ENCODE measurements at places on chromosomes 4 and X.

- DNase-seq: no peak
Measured at GRCh38 chr4:30957706-30958105, 237.5 kb downstream of the PCDH7 start.

GRCh38 chr4:142355421-142355930, 490.6 kb downstream of the INPP4B start:
- DNase-seq: no peak

GRCh38 chr4:24195991-24196736, 306.3 kb upstream of the PPARGC1A start:
- no peak for DNase-seq

- no peak for DNase-seq
Measured at GRCh38 chr4:23957465-23957864, 67.6 kb upstream of the PPARGC1A start.

DNA sequence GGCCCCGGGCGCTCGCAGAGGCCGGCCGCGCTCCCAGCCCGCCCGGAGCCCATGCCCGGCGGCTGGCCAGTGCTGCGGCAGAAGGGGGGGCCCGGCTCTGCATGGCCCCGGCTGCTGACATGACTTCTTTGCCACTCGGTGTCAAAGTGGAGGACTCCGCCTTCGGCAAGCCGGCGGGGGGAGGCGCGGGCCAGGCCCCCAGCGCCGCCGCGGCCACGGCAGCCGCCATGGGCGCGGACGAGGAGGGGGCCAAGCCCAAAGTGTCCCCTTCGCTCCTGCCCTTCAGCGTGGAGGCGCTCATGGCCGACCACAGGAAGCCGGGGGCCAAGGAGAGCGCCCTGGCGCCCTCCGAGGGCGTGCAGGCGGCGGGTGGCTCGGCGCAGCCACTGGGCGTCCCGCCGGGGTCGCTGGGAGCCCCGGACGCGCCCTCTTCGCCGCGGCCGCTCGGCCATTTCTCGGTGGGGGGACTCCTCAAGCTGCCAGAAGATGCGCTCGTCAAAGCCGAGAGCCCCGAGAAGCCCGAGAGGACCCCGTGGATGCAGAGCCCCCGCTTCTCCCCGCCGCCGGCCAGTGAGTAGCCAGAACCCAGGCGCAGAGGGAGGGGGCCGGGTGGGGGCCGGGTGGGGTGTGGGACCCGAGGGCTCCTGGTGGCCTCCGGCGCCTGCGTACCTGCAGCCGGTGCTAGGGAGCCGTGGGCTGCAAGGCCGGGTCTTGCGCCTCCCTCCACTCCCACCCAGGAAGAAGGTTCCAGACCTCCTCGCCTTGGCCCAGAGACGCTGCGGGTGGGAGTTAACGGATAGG, 534 bp downstream of the MSX1 start:
- no peak for DNase-seq

DNA sequence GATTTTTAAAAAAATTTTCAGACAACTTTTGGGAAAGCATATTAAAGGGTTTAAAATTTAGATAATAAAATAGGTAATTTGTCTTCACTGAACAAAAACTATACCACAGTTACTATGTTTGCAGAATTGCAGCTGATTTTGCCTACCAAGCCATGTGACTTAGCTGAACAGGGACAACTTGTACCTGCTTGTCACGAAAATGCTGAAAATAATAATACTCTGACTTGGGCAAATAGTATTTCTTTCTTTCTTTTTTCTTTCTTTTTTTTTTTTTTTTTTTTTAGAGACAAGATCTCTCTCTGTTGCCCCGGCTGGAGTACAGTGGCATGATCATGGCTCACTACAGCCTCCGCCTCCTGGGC, 225.2 kb upstream of the PPP1R2C start:
- no peak for DNase-seq

All from activated CD4-positive, CD25-positive, alpha-beta regulatory T cell treated with anti-CD3 and anti-CD28 coated beads, Interleukin-2, amount 50 U/mL, for 16 hours (primary cell).